ENCODE measurements at places on chromosomes 1 and 21. TPM values are rescaled to one million over a fixed set of nuclear protein-coding genes. Genes with fewer than 3 reads are reported as not detected.

Gene HOOK1
- 0.24 TPM for total RNA-seq

Gene AMY1B
- not detected for total RNA-seq

Gene NTNG1
- not detected for total RNA-seq

Gene CACNA1E
- not detected for total RNA-seq

Gene MPZ
- 0.21 TPM for total RNA-seq

Gene SIM2
- total RNA-seq = 10.6 TPM

Data from A549 treated with CpdA at 1 μM for 4 hours (cell line).